ENCODE measurements at places on chromosomes 5 and 9.
A peak's percentile ranks its signal among the peaks of the same experiment; 100 is the strongest.

DNA sequence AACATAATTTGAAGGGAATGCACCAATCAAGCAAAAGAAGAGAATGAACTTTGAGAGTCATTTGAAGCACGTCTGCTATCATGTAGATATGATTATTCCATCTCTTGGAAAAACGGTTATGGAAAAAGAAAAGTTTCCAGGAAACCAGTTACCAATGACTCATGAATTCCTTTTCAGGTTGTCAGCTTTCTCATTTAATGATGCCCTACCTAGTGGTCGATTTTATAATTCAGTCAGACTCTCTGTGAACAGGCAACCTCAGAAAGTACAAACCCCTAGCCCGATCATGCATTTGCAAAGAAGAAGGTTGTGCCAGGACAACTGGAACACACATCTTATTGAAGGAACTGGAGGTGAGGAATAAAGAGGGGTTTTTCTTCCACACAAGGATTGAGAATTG is 355.1 kb upstream of the GRIA1 start:
- DNase-seq = no peak

DNA sequence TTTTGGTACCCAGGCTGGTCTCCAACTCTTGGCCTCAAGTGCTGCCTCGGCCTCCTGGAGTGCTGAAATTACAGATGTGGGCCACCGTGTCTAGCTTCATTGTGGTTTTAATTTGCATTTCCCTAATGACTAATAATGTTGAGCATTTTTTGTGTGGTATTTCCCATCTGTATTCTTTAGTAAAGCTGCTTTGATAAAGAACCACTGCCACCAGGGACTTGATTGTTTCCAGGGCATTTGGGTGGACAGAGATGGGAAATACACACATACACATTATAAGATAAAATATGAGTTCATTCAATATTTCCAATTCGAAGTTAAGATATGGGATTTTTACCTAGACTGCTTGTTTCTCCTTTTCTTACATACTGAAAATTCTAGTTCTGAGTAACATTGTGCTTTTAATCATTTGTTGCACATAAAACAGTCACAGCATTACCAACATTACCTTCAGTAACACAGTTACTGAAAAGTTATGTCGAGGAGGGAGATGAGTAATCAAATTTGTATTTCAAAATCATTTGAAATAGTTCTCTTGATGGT is 28.9 kb downstream of the HABP4 start:
- no peak for DNase-seq

DNA sequence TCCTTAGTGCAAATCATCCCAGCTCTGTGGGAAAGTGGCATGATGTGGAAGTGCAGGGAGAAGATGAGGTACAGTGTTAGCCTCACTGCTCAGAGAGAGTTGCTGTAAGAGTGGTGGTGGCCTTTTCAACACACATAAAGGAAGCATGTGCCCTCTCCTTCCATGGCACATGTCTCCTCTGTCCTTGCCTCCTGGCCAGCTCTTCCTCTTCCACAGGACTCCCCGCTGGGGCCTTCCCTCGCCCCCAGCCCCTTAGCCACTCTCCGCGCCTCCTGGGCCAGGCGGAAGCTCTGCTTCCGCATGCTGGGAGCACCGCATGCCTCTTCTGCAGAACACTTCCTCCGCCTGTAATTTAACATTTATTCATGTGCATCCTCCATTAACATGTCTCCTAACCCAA is 4.8 kb upstream of the KCNMB1 start:
- DNase-seq = no peak

DNA sequence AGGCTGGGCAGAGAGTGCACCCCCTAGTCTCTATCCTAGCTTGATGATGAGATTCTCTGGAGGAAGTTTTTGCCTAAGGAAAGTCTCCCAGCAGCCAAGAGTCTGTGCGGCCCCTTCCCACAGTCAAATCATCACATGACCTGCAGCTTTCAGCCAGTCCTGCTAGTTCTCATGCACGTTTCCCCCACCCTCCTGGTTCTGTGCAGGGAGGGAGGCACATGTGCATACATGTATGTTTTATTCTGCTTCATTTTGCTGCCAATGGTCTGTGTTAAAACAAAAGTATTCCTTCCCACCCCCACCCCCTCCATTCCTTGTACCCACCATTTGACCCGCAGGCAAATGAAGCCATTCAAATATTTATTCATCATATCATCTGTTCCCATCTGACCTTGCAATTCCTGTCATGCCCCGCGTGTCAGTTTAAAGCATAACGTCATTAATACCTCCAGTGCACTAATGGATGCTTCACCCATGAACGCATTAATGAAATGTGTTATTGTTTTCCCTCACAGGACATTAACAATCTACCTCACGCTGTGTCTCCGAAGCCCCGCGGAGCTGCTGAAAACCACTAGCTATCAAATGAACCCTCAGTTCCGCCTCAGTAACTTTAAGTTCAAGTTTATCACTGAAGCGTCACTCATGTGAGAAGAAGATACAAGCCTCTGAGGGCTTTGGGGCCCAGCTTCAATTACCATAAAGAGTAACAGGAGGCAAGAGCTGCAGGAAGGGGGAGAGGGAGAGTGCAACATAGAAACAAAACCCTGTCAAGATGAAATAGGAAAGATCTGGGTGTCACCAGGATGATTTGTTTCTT is 139.6 kb downstream of the RASEF start:
- DNase-seq = peak; percentile 70

DNA sequence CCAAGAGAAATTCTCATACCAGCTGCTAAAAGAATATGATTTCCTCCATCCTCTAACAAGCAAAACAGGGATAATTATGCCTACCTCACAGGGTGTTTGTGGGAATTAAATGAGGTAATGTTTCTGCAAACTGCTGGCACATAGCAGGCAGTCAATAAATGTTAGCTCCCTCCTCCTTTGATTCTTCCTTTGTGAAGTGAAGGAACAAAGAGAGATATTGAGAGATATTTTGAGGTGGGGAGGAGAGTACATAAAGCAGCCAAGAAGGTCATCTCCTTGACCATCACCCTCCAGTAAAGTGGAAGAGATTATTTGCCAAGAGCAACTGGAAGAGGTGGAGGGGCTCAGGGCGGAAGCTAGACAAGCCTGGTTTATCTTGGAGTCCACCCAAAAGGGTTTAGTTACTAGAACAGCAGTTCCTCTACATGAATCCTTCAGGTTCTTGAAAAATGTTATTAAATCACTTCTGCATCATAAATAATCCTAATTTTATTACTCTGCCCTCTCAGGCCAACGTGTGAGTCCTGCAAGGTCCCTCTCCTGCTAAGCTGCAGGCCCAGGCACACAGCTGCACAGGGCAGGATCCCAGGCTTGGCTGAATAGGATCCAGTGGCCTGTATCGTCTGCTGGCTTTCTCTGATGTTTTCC is 35.0 kb upstream of the TLE1 start:
- no peak for DNase-seq

GRCh38 chr5:74766418-74766848 is 484 bp downstream of the GFM2 start:
- no peak for DNase-seq

DNA sequence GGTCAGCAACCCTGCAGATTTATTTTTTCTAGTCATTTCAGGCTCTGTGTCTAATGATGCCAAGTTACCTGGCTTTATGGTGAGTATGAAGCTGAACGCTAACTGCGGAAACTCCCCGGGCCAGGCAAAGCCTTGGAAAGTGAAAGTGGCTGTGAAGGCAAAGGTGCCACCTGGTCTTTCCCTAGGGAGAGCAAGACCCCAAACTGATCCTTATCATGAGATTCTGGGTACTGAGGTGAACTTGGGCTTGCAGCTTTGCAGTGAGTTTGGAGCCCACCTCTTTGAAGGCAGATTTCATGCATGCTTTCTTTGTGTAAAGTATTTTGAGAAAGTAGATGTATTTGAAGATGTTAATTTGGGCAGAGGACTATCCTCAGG is 63.3 kb downstream of the CARTPT start:
- no peak for DNase-seq

- no peak for DNase-seq
These were observed 97.0 kb downstream of the DAPK1 start for GRCh38 chr9:87594662-87595061.

GRCh38 chr9:37033682-37034304 is at the start of gene PAX5:
PAX5 (minus strand) TSS chr9:37034268; CDS start chr9:37034031, 237 bp downstream.
- DNase-seq = no peak

DNA sequence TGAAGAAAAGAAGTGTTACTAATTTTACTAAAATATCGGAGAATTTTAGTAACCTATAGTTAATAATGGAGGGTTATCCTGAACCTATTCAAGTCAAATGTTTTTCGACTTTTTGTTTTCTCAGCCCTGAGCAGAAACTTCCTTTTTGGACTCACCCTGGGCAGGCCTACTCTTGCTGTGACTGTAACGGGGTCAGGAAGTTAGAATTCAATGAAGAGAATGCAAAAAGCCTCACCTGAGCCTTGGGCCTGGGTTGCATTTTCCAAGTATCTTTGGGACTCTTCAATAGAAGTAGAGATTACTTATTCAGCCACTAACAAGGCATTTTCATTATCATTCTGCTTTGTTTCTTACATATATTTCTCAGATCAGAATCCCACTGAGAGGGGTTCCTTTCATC is 405.3 kb downstream of the TLR4 start:
- no peak for DNase-seq

DNA sequence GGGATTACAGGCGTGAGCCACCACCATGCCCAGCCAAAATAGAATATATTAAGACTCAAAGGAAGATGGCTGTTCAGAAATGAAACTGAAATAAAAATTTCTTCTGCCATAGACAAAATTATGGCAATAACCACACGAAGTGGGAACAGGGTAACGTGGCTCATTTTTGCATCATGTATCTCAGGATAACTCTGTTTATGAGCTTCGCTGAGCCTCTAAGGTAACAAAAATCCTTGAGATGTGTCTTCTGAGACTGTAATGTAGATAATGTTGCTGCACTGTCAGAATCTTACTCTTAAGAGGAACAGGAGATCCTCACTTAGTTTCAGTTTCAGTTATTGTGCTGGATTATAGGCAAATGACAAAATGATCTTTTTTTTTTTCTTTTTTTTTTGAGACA is 153.8 kb downstream of the GOLPH3 start:
- no peak for DNase-seq

DNA sequence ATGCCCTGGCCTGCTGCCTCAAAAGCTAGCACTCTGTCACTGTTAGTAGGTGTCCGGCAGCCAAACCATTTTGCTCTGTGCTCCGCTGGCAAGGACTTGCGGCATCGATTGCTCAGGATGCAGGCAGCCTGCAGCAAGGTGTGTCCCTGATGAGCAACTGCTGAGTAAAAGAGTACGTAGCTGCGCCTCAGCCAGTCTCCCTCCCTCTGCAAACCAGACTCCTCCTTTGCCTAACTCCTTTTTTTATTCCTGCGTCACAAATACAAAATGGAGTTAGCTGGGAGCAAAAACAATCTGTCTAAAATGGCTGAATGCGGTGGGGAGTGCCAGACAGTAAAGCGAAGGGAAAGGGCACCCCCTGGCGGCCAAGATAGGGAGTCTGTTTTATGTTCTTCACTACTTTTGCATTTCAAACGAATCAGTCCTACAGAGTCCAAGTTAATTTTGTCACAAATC is 61.1 kb downstream of the DIAPH1 start:
- peak; percentile 56 for DNase-seq

- DNase-seq = no peak
These were observed 1048.4 kb downstream of the MAT2B start for GRCh38 chr5:164553851-164554250.

- no peak for DNase-seq
These were observed 6.5 kb upstream of the FAM78A start for GRCh38 chr9:131282688-131283422.

DNA sequence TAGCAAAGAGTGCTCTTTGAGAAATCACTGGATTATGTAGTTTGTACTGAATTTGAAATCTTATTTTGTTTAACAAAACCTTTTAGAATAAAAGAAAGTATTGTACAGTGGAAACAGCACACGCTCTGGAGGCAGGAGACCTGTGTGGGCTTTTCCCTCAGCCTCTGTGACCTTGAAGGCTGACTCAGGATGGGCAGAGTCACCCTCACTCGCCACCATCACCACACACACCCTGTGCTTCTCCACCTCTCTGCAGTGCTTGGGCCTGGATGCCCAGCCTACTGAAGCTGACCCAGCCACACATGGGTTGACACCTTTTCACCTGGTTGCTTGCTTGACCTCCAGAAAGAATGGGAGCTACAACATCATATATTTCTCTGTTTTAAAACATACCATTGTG is 19.6 kb downstream of the ANGPTL2 start:
- DNase-seq = no peak

DNA sequence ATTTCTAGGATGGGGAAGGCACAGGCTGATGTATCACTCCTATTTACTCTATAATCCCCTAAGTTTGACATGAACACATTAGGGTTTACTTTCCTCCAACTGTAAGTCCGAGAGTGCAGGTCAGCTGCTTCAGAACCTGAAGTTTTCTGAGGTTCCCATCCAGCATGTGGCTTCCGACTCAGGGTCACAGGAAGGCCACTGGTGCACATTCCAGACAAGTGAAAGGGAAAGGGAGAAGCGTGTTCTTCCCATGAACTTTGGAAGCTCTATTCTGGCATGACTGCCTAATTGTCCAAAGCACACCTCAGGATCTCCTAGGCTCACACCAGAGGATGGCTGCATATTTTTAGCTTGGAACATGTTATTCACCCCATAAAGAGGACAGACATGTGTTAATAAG is 602.6 kb downstream of the SEMA5A start:
- no peak for DNase-seq

GRCh38 chr5:36777105-36777757 is 99.3 kb upstream of the NIPBL start:
- DNase-seq = peak; percentile 10

GRCh38 chr5:178360222-178360925 is 127.8 kb upstream of the PHYKPL start:
- no peak for DNase-seq

GRCh38 chr5:124744170-124744971 is 2.1 kb downstream of the ZNF608 start:
- DNase-seq = no peak

GRCh38 chr5:90645024-90645610 is 86.5 kb downstream of the ADGRV1 start:
- no peak for DNase-seq

Data from PC-9 (cell line).